ENCODE measurements at places on chromosomes 11 and 22. TPM values are rescaled to one million over a fixed set of nuclear protein-coding genes. Genes with fewer than 3 reads are reported as not detected.

DNA sequence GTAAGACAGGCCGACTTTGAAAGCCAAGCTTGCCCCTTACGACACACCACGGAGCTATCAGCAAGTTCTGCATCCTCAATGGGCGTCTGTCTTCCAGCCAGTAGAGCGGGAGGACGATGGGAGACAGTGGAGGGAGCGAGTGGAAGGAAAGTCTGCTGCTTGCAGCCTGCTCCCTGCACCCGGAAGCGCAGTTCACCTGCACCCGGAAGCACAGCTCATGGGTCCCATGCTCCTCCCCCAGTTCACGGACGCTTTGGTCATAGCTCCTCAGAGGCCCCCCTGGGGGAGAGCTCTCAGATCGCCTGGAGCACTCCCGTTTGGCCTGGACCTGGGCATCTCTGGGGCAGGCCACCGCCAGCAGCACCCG lies 51.3 kb downstream of the FBLN1 start:
- no peak for DNase-seq
- H3K36me3 ChIP-seq, result no peaks in the 10 kb centered on the region
- H3K27me3 ChIP-seq, result no peaks in the 10 kb centered on the region
- peaks cover 27% of the 10 kb centered on the region for H3K4me1 ChIP-seq
- H3K4me3 ChIP-seq, result no peak overlapping the region

Gene KRTAP5-1
- not detected for total RNA-seq

DNA sequence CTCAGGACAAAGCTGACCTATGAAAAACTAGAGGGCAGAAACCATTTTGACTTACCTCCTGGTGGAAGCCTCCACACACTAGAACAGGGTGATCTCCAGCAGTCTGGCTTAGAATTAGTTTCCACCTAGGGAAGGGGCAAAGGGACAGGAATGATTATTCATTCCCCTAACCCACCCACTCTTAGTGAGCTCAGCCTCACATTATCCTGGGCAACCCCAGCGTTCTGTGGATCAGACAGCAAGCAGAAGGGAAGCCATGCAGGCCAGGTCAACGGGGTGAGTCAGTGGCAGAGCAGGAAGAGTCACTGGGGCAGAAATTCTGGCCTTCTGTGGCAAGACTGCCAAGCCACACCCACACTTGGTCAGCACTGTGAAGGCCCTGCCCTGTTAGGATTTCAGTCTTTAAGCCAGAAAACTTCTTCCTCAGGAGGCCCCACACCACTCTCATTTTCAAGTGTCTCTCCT lies 10.5 kb downstream of the NUMA1 start:
- H3K36me3 ChIP-seq, result no peaks in the 10 kb centered on the region
- peaks cover 30% of the 10 kb centered on the region for H3K4me1 ChIP-seq
- H3K27me3 ChIP-seq, result no peaks in the 10 kb centered on the region
- DNase-seq, result peak; percentile 83
- no peak overlapping the region for H3K4me3 ChIP-seq

- DNase-seq, result no peak
- no peak overlapping the region for H3K4me3 ChIP-seq
- H3K4me1 ChIP-seq, result peaks cover 1% of the 10 kb centered on the region
- no peaks in the 10 kb centered on the region for H3K27me3 ChIP-seq
These were observed 7.6 kb upstream of the PPFIBP2 start for GRCh38 chr11:7506243-7506642.

GRCh38 chr22:33421859-33422258 lies 363.7 kb upstream of the SYN3 start:
- no peaks in the 10 kb centered on the region for H3K27me3 ChIP-seq
- no peak for DNase-seq
- no peak overlapping the region for H3K4me3 ChIP-seq
- no peaks in the 10 kb centered on the region for H3K4me1 ChIP-seq
- H3K36me3 ChIP-seq, result no peaks in the 10 kb centered on the region

- DNase-seq, result no peak
- H3K27me3 ChIP-seq, result no peaks in the 10 kb centered on the region
- H3K4me1 ChIP-seq, result no peaks in the 10 kb centered on the region
- no peak overlapping the region for H3K27ac ChIP-seq
- no peaks in the 10 kb centered on the region for H3K36me3 ChIP-seq
These were observed 109.9 kb downstream of the NAV2 start for GRCh38 chr11:19822531-19822930.

DNA sequence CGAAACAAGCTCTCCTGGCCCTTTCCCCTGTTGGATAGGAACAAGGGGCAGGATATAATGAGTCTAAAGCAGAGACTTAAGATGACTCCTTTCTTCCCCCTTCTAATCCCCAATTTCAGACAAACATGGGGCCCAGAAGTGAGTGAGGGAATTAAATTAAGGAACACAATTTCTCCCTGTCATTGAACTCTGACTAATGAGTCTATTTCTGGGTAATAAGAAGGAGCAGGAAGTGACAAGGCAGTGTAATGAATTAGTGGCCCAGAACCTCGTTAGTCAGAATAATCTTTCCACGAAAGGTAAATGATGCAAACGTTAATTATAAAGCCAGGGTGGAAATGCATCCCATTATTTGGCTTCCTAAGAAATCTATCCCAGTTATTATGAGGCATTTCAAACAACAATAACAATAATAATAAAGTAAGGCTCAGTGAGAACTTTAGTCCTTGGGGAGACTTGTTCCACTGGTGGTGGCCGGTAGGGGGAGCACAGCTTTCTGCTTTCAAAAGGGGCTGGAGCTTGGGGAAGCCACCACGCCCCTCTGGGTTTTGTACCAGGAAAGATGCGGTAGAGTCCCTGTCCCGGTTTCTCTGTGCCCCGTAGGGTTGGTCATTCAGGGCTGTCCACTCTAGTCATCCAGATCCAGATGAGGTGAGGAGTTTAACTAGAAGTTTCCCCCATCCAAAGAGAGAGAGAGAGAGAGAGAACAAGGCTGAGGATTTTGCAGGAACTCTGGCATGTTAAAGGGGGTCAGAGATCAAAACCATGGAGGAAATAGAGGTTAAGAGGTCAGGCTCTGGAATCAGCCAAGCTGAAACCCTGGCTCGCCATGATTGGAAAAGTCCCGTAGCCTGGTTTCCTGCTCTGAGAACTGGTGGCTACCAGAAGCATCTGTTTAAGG lies 298.3 kb downstream of the NTM start:
- H3K27me3 ChIP-seq, result no peaks in the 10 kb centered on the region
- DNase-seq, result peak; percentile 25
- H3K4me1 ChIP-seq, result no peaks in the 10 kb centered on the region
- no peaks in the 10 kb centered on the region for H3K36me3 ChIP-seq
- no peak overlapping the region for H3K27ac ChIP-seq

DNA sequence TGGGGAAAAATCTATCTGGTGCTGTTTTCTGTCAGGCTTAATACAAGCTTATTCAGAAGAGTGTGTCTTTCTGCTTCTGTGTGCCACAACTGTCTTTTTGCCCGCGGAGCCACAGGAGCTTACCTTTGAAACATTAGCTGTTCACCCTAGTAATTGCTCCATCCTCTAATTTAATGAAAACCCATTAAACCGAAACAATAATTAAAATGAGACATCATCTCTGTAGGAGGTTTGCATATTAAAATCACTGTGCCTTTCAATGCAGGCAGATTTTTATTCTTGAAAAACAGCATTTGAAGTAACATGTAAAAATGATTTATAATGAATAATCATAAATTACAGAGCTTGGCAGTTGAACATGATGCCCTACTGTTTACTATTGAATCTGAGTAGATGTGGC lies 102.3 kb downstream of the NELL1 start:
- no peaks in the 10 kb centered on the region for H3K4me1 ChIP-seq
- no peak overlapping the region for H3K27ac ChIP-seq
- H3K27me3 ChIP-seq, result no peaks in the 10 kb centered on the region
- no peak overlapping the region for H3K4me3 ChIP-seq

DNA sequence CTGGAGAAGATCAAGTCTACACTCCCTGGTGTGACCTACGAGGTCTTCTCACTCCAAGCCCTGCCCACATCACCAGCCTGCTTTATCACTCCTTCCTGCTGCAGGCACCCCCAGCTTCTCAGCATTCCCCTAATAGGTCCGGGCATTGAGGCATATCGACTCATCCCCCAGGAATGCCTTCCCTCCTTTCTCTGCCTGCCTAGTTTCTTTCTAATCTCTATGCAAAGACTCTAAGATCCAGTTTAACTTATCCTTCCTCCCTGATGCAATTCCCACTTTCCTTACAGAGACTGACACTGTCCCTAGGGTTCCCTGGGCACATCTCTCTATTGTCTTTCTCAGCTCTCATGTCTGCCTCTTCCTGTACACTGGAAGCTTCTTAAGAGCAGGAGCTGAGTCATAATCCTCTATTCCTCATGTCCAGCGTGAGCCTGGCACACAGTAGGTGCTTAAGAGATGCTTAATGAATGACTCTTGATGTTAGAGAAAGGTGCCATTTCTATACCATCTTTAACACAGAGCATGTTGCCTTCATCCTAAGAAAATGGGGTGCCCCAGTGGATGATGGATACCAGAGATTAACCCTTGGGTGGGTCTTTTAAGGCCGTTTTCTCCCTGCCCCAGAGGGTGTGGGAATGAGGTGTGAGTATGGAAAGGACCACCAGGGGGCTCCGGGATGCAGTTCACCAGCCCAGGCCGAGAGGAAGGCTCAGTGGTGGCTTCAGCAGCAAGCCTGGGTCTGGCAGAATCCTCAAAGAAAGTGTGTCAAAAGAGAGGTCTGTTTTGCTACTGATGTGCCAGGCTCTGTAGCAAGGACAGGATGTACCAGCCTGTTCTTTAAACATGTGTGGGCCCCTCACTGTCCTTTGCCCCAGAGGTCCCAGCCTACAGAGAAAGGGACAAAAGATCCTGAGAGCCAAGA lies 34.7 kb downstream of the PARVA start:
- peak; percentile 69 for DNase-seq
- H3K4me3 ChIP-seq, result no peak overlapping the region
- no peaks in the 10 kb centered on the region for H3K36me3 ChIP-seq
- H3K27ac ChIP-seq, result peak overlapping the region; percentile 99

DNA sequence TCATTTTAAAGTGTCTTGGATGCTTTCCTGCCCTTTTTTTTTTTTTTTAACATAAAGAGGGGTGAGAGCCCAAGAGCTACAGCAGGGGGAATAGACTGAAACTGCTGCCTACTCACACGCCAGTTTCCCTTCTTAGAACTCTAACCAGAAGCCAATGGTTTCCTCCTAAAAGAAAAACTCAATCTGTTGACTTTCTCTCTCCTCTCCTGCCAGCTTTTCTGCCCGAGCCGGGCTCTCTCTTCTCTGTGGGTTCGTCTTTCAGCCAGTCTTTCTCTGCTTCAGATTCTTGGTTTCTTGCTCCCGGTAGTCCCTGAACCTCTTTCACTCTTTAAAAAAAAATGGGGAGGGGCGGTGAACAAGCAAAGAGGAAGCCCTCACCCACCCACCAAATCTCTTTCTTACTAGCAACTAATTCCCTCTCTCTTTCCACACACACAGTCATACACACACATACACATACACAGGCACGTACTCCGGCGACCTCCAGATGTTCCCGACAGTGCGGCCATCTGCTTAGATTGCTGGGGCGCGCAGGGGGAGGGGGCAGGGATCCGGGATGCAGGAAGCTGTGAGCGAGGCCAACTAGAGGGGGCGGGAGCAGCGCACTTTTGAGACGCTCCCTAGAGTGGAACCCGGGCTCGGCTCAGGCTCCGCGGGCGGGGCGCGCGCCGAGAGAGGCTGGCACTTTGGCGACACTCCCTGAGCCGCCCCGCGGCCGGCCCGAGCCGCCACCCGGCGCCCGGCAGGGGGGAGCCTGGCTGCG lies 444 bp upstream of the TSKU start:
- no peaks in the 10 kb centered on the region for H3K36me3 ChIP-seq
- peak overlapping the region; percentile 94 for H3K27ac ChIP-seq
- peak overlapping the region; percentile 86 for H3K4me3 ChIP-seq
- H3K4me1 ChIP-seq, result peaks cover 7% of the 10 kb centered on the region

GRCh38 chr22:35581023-35581413 lies 36.1 kb downstream of the MB start:
- peaks cover 3% of the 10 kb centered on the region for H3K4me1 ChIP-seq
- no peak overlapping the region for H3K4me3 ChIP-seq
- no peaks in the 10 kb centered on the region for H3K27me3 ChIP-seq
- DNase-seq, result no peak
- H3K36me3 ChIP-seq, result no peaks in the 10 kb centered on the region

- DNase-seq, result no peak
- H3K27ac ChIP-seq, result no peak overlapping the region
- H3K4me1 ChIP-seq, result no peaks in the 10 kb centered on the region
These were observed 504.6 kb upstream of the B3GAT1 start for GRCh38 chr11:134916421-134917213.
